Stimulated activated CD4-positive, alpha-beta T cell treated with anti-CD3 and anti-CD28 coated beads, Interleukin-1b, Interleukin-23, amount 100 ng/mL, for 24 hours (primary cell): ENCODE measurements at places on chromosomes 4 and X.

GRCh38 chrX:40167233-40167849 lies 69.6 kb upstream of the BCOR start:
- DNase-seq: no peak

- no peak for DNase-seq
These were observed 330.9 kb downstream of the SPOCK3 start for GRCh38 chr4:166903408-166903807.

- DNase-seq: no peak
These were observed 335.4 kb downstream of the BCOR start for GRCh38 chrX:39762266-39762841.

GRCh38 chr4:32958586-32958985 lies 2238.4 kb downstream of the PCDH7 start:
- no peak for DNase-seq

DNA sequence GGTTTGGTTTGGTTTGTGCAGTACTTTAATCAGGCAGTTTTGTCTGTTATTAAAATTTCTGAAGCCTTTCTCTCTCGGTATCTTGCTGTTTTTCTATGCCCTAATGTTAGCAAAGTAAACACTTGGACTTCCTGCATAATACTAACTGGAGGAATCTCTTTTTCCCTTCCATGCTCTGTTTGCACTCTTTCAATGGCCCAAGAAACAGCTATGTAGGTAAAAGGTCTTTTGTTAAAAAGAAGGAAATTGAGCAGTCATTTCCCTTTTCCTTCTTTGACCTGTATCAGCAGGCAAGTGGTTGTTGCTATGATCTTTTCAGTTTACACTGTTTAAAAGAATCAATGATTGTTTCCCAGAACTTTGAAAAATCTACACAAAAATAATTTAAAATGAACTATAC lies 82.7 kb downstream of the CCSER1 start:
- no peak for DNase-seq
